ENCODE measurements at places on chromosomes 3 and 15. TPM values are rescaled to one million over a fixed set of nuclear protein-coding genes. Genes with fewer than 3 reads are reported as not detected.
A peak's percentile ranks its signal among the peaks of the same experiment; 100 is the strongest.

MEGF11 gene
- not detected for total RNA-seq

- DNase-seq, result no peak
- H3K4me3 ChIP-seq, result no peak overlapping the region
- H3K27ac ChIP-seq, result no peak overlapping the region
- H3K36me3 ChIP-seq, result no peaks in the 10 kb centered on the region
- no peaks in the 10 kb centered on the region for H3K4me1 ChIP-seq
Observed at GRCh38 chr3:12544652-12545472, 437 bp downstream of the MKRN2OS start.

- H3K4me3 ChIP-seq, result no peak overlapping the region
- DNase-seq, result no peak
- H3K4me1 ChIP-seq, result peaks cover 11% of the 10 kb centered on the region
- no peaks in the 10 kb centered on the region for H3K27me3 ChIP-seq
- H3K27ac ChIP-seq, result no peak overlapping the region
- no peaks in the 10 kb centered on the region for H3K36me3 ChIP-seq
Observed at GRCh38 chr3:185656321-185656840, 70.3 kb downstream of the SENP2 start.

- peaks cover 6% of the 10 kb centered on the region for H3K36me3 ChIP-seq
- peak overlapping the region; percentile 12 for H3K27ac ChIP-seq
- no peak for DNase-seq
- H3K4me1 ChIP-seq, result peaks cover 18% of the 10 kb centered on the region
Observed at GRCh38 chr3:122409446-122409845, 6.4 kb downstream of the WDR5B start.
